ENCODE measurements at places on chromosomes 1 and 21. TPM values are rescaled to one million over a fixed set of nuclear protein-coding genes. Genes with fewer than 3 reads are reported as not detected.

PLA2G2C gene
- total RNA-seq = not detected

SH3BGR gene
- 1.7 TPM for total RNA-seq

DPT gene
- total RNA-seq = not detected

RABGAP1L gene
- total RNA-seq = 37.0 TPM

NVL gene
- 25.0 TPM for total RNA-seq

RNU1-3 gene
- total RNA-seq = 1,290 TPM

FOXD3 gene
- 0.80 TPM for total RNA-seq

AMY1A gene
- total RNA-seq = not detected

DCST1 gene
- total RNA-seq = not detected

GJC2 gene
- total RNA-seq = 2.4 TPM

STPG1 gene
- total RNA-seq = 9.9 TPM

C2CD4D gene
- 1.2 TPM for total RNA-seq

BTBD8 gene
- total RNA-seq = 0.69 TPM

OR2M3 gene
- total RNA-seq = not detected

SHISAL2A gene
- total RNA-seq = 0.23 TPM

All from Panc1 (cell line).